ENCODE measurements at places on chromosomes 2 and 18.

DNA sequence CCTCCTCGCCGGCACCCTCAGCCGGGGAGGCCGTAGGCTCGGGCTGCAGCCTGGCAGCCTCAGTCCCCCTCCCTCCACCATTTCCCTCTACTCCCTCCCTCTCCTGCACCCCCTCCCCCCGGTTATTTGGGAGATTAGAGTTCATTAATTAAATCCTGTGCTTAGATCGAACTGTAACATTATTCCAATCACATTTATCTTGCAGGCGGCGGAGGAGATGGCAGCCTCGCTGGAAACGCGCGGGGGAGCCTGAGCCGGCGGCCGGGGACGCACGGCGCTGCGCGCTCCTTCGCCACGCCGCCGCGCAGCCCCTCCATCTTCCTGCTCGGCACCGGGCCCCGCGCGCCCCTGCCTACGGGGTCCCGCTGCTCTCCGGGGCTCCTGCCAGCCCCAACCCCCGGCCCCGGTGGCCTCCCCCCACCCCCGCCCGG lies at the start of gene ST8SIA3:
Gene ST8SIA3, plus strand, starts transcription at position 287 of the 431 bp plus-strand sequence. CDS start 290 bp downstream, outside the sequence.
- DNase-seq = no peak

DNA sequence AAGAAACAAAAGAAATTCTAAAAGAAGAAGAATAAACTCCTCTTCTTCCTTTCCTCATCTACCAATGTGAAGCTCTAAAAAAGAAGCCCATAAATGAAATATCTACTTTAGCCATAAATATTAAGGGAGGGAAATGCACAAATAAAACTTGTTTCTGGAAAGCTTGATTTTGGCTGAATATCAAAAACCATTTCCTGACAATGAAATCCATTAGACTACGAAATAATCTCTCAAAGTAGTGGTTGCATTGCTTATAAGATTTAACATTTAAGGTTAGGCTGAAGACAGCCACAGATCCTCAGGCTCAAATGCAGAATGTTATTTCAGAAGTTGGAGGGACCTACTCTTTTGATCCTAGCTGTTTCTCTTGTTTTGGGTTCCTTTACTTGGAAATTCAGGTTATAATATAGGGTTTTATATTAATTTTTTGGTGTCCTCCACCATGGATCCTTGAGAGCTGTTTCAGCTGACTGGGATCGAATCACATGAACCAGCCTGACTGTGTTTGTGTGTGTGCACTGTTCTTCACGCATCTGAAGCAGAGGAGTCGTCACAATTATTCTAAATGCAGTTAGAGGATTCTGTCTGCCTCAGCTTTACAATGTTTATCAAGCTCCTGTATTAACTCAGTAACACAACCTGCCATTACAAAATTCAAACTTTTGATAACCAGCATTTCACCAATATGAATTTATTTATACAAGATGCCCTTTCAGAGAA lies 474.8 kb downstream of the ARHGAP15 start:
- DNase-seq = no peak

GRCh38 chr18:23357996-23358594 lies 95.0 kb upstream of the RIOK3 start:
- DNase-seq = no peak

GRCh38 chr2:634041-634440 lies 43.2 kb downstream of the TMEM18 start:
- no peak for DNase-seq

- no peak for DNase-seq
Observed at GRCh38 chr18:59561612-59562011, 135.6 kb downstream of the CCBE1 start.

- DNase-seq = no peak
Observed at GRCh38 chr2:142863485-142863961, 13.9 kb upstream of the KYNU start.

DNA sequence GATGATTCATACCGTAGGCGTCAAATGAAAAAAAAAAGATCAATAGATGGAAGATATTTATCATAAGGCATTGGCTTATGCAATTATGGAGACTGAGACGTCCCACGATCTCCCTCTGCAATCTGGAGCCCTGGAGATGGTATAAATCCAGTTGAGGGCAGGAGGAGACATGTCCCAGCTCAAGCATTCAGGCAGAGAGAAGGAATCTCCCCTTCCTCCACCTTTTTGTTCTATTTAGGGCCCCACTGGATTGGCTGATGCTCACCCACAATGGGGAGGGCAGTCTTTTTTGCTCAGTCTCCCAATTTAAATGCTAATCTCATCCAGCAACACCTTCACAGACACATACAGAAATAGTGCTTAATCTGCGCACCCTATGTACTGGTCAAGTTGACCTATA lies 18.0 kb upstream of the OLA1 start:
- DNase-seq = no peak

GRCh38 chr2:37837628-37838328 lies 87.3 kb upstream of the RMDN2 start:
- DNase-seq = no peak
